ENCODE measurements at places on chromosomes 7 and 10. TPM values are rescaled to one million over a fixed set of nuclear protein-coding genes. Genes with fewer than 3 reads are reported as not detected.
A peak's percentile ranks its signal among the peaks of the same experiment; 100 is the strongest.

DNA sequence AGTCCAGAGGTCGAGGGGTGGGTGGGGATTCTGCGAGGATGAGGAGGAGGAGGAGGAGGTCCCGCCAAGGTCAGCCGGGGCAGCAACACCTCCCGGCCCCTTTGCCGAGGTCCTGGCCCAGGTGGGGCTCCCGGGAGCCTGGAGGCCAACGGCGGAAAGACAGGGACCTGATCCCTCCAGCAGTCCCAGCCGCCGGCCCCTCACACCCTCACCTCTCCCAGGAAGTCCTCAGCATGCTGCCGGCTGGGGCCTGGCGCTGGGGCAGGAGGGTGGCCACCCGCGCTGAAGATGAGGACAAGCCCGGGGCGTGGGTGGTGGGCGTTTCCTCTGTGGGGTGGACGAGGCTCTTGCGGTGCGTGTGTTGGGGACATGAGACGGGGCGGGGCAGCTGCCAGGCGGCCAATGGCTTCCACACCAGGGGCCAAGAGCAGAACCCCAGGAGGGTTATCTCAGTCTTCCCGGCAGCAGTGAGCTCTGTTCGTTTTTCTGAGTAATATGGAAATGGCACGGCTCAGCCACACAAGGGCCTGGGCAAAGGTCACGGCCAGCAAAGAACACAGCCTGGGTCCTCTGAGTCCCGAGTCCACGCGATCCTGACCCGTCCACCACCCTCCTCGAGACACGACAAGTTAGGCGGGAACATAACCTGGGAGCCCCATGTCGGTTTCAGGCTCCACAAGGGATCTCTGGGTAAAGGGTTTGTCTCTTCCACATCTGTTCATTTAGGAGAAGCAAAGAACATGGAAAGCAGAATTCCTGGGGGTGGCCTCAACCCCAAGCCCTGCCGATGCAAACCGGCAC, 82.9 kb upstream of the PDGFA start:
- DNase-seq = no peak

- DNase-seq = no peak
Observed at GRCh38 chr10:92208736-92209135, 82.1 kb downstream of the CPEB3 start.

TAS2R5 gene
- total RNA-seq = 0.53 TPM

GRCh38 chr7:158098125-158099030, 489.2 kb downstream of the PTPRN2 start:
- DNase-seq = no peak

- DNase-seq = no peak
Observed at GRCh38 chr10:86944471-86944870, 12.9 kb downstream of the MMRN2 start.

FGFR2 gene
- 0.20 TPM for total RNA-seq

DNA sequence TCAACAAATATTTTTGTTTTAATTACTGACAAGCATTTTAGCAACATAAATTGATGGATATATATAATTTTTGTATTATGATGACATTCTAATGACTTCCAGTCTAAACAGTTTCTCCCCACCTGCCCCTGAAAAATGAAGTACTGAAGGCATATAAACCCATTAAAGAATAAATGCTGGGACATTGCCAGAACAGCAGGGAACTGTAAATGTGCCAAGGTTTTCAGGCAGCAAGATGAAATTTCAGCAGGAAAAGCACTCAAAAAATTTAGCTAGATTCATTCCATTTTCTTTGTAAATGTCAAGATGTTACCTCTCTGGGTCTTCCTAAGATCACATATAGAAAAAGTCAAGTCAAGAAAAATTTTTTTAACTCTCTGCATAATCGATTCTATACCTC, 11.0 kb upstream of the TLL2 start:
- no peak for DNase-seq

DNA sequence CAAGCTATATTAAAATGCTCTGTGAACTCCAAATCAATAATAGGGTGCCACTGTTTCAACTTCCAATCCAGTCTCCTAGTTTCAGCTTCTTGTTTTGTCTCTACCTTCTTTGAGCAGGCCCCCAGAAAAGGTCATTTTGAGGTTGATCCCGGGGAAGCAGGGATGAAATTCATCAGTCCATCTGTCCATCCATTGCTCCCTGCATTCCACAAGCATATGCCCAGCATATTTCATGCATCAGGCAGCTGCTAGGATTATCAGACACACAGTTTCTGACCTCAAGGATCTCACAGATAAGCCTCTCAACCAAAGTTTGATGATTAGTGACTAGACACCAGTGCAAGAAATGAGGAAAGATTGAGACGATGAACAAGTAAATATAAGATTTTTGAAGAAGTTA, 186.6 kb upstream of the PDE1C start:
- no peak for DNase-seq

CALCR gene
- not detected for total RNA-seq

- no peak for DNase-seq
Observed at GRCh38 chr7:157402388-157402703, 65.5 kb downstream of the DNAJB6 start.

GRCh38 chr10:77392851-77393250, 244.8 kb downstream of the KCNMA1 start:
- DNase-seq = peak; percentile 92

- no peak for DNase-seq
Observed at GRCh38 chr10:114021154-114021553, 22.5 kb upstream of the ADRB1 start.

ZNF488 gene
- not detected for total RNA-seq

- DNase-seq = no peak
Observed at GRCh38 chr7:43565786-43566185, 17.1 kb upstream of the STK17A start.

- no peak for DNase-seq
Observed at GRCh38 chr7:34575006-34575405, 83.0 kb upstream of the NPSR1 start.

DNA sequence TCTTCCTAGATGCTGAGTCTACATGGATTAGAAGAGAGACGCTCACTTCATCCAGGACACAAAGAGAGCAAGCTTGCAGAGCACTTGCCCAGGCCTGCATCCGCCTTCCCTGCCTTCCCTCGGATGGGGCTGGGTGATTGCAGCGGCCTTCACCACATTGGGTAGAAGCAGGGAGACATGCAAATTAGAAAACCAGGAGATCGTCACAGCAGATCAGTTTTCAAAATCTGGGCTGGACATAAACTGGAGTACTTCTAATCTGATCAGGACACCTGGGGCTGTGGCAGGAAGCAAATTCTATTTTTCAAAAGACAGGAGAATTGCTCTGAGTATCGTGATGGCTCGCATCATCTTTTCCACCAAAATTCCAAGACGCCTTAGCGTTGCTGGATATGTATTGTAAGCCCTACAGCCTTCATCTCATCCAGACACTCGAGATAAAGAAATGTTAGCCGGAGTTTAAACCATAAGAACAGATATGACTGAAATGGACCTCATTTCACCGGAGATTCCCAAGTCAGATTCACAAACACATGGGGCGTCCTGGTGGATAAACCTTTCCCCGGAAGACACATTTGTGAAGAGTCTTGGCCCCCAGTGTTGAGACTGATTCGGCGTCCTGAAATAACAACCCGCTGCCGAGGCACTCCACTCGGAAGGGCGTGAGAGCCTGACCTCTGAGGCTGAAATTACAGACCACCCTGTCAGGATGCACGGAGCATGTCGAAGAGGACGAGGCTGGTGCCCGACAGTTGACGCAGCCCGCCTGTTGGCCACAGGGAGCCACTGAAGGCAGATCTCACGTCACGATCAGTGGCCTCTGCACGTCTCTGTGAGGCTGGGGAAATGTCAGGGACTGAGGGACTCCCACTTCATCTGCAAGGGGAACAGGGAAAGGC, 91.2 kb upstream of the PARD3 start:
- DNase-seq = no peak

DNA sequence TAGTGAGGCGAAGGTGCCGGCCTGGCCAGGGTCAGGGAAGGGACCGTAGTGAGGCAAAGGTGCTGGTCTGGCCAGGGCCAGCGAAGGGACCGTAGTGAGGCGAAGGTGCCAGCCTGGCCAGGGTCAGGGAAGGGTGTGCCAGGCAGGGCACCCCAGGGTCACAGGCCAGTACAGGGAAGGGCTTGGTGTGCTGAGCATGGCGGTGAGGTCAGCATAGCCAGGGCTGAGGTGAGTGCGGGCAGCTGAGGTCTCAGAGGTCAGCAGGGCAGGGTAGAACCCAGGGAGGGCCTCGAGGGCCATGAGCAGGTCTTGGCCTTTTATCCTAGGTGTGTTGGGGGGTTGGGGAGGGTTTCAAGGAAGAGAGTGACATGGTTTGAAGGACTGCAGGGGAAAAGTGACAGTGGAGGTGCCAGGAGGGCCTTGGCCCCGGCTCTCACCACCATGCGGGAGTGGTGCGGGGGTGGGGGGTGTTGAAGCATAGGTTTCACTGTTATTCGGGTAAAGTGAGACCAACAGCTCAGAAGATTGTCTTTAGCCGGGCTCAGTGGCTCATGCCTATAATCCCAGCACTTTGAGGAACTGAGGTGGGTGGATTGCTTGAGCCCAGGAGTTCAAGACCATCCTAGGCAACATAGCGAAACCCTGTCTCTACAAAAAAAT, 93.3 kb downstream of the CHST15 start:
- DNase-seq = no peak

GRCh38 chr10:15245530-15245929, 77.0 kb upstream of the NMT2 start:
- DNase-seq = no peak

GRCh38 chr7:19677180-19677579, 31.7 kb downstream of the POLR1F start:
- no peak for DNase-seq

CDNF gene
- total RNA-seq = 0.11 TPM

- peak; percentile 43 for DNase-seq
Observed at GRCh38 chr7:32204361-32205018, 134.3 kb upstream of the PDE1C start.

GRCh38 chr10:71314028-71314693, 4.9 kb upstream of the SLC29A3 start:
- no peak for DNase-seq

GTPBP4 gene
- 46.8 TPM for total RNA-seq

DNA sequence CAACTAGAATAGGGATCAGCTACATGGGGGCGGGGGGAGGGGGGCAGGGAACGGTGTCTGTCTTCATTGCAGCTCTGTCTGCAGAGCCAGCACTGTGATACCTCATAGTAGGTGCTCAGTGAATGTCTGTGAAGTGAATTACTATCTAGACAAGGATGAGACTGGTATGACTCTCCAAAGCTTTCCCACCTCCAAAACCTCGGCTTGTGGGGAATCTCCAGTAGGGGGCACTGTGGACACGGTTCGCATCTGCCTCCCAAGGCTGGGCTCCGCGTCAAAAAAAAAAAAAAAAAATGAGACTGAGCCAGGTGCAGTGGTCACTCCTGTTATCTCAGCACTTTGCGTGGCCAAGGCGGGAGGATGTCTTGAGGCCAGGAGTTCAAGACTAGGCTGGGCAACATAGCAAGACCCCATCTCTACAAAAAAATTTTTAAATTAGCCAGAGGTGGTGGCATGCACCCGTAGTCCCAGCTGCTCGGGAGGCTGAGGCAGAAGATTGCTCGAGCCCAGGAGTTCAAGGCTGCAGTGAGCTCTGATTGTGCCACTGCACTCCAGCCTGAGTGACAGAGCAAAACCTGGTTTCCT, 9.6 kb downstream of the TRIM56 start:
- peak; percentile 37 for DNase-seq

DNA sequence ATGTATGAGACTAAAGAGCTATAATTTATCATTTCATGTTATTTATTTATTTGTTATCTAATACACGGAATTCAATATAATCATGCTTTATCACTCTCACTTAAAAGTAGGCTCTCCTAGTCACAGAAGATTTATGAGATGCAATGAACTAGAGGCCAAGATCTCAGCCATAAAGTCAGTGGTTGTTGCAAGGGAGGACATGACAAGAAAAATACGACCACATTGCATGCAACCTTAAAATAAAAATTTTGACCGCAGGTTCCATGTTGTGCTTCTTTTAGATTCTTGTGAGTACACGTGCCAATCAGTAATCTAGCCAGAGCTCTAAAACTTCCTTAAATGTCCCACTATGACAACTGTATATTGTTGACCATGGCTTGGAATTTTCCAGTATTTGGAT, 75.9 kb upstream of the SP8 start:
- no peak for DNase-seq

DNA sequence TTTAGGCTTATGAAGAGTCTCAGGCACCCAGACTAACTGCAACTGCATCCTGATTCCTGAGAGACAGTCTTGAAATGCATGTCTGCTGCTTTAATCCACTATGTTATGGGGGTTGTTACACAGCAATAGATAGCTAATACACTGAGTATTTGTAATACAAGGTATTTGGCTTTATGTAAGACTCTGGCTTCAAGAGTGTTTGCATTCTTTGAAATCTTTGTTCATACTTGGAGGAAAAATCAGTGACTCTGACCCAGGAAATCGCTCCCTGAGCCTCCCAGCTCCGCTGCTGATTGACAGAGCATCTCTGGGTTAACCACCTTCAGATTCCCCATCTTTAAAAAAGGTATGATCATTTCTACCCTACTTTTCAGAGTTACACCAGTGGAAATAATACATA, 133.9 kb downstream of the MTPAP start:
- no peak for DNase-seq

- DNase-seq = no peak
Observed at GRCh38 chr7:37643876-37644275, 39.7 kb upstream of the GPR141 start.

SPDYE1 gene
- not detected for total RNA-seq
